T-cell (primary cell): ENCODE measurements at places on chromosomes 7 and 10. TPM values are rescaled to one million over a fixed set of nuclear protein-coding genes. Genes with fewer than 3 reads are reported as not detected.

GRCh38 chr10:60441515-60441914, 51.8 kb upstream of the ANK3 start:
- no peak for DNase-seq

GRM3 gene
- not detected for total RNA-seq

DNA sequence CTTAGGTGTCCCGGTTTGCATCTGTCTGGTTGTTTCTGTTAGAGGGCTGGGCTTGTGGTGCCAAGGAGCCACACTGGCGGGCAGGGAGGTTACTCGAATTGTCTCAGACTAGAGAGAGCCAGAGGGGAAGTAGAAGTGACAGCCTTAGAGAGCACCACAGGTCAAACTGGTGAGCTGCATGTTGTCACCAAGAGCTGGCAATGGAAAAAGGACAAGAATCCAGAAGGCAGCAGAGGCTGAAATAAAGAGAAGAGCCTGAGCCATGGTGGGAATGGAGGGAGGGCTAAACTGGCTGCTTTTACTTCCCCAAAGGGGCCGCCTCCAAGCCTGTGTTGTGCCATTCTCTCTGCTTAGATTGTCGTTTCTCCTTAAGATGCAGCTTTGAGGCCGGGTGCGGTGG, 31.1 kb upstream of the RHBDD2 start:
- no peak for DNase-seq

DNA sequence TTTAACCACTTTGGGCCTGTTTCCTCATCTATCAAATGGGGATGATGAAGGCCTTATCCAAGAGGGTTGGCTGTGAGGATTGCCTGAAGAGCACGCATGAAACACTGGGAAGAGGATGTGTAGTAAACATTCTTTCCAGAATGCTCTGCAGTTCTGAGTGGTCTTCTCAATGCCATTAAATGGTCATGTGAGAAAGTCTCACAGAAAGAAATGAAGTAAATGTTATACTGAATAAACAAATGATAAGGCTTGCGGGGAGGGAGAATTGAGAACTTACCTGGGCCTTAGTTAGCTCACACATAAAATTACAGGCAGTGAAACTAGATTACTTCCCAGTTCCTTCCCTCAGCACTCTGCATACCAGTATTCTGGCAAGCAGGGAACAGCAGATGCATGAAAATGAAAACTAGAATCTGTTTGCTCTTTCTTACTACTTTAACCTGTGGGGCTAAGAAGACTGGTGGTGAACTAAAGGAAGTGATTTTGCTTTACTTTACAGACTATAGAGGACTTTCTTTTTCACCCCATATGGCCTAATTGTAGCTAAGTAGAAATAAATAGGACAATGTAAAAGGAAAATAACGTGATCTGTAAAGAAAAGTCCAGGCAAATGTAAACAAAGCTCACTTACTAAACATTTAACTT, 135.3 kb upstream of the CCDC6 start:
- no peak for DNase-seq

SEMA3C gene
- 0.23 TPM for total RNA-seq
